NCI-H2107 (cell line): ENCODE measurements at places on chromosomes 3 and 15.

- DNase-seq, result no peak
Observed at GRCh38 chr3:105837143-105837740, 31.6 kb downstream of the CBLB start.

DNA sequence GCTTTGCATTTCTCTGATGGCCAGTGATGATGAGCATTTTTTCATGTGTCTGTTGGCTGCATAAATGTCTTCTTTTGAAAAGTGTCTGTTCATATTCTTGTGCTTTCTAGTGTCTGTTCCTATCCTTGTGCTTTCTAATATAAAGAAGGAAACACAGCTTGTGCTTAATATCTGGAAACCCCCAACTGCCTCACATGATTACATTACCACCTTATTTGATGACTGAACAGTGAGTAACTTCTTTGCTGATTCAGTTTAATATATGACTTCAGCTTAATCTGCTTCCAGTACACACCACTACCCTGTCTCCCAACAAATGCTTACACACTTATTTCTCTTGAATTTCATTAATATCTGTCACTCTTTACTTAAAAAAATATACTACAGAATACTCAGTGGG lies 835.1 kb downstream of the EDEM1 start:
- no peak for DNase-seq

DNA sequence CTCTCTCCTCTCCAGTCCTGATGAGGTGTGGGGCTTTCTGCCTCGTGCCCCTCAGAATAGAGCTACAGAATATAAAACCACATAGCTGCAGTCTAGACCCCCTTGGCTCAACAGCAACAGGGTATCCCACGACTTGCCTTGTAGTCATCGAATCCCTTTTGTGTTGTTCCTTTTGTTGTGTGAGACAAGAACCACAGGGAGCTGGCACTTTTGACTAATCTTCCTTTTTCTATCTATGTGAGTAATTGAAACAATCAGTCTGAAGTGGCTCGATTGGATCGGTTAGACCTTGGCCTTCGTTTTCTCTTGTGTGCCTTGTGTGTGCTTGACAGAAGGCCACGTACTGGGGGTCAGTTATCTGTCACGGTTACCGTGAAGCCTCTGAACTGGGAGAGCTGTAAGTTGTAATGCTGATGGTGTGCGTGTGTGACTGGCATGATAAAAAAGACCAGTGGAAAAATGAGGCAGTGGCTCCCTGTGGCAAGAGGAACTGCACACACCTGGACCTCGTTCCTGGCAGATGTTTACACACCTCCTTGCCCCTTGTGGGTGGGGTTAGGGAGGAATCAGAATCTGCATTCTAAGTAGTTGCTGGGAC lies 23.2 kb upstream of the IQCF6 start:
- DNase-seq, result no peak

- DNase-seq, result no peak
Observed at GRCh38 chr3:129028866-129029265, 27.8 kb downstream of the EFCC1 start.

DNA sequence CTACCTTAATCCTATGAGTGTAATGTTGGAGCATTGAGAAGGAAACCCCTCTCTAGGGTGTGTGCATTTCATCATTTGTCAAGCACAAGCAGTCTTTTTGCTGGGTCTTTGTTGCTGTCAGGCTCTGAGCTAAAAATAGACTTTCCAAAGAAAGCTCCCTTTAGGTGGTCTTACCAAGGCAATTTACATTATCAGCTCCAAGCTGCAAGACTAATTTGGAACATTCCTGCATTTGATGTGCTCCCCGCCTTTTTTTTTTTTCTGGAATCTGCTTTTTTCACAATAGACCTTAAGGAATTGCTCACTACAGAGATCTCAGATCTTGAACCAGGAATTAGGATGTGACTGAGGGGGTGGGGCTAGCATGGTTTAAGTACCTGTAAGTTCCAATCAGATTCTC lies 60.6 kb upstream of the STAC start:
- DNase-seq, result no peak

DNA sequence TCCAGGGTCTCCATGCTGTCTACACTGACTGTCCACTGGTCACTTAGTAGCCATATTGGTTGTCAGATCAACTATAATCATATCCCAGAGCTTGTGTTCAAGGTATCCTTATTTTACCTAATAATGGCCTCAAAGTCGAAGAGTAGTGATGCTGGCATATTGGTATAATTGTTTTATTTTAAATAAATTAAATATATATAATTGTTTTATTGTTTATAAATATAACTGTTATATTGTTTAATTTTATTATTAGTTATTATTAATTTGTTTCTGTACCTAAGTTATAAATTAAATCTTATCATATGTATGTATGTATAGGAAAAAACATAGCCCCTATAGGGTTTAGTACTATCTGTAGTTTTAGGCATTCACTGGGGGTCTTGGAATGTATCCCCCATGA lies 205.0 kb downstream of the FOXP1 start:
- no peak for DNase-seq

- DNase-seq, result no peak
Observed at GRCh38 chr3:126308394-126309125, 48.6 kb downstream of the KLF15 start.

- no peak for DNase-seq
Observed at GRCh38 chr3:134877788-134878187, 82.7 kb downstream of the EPHB1 start.

DNA sequence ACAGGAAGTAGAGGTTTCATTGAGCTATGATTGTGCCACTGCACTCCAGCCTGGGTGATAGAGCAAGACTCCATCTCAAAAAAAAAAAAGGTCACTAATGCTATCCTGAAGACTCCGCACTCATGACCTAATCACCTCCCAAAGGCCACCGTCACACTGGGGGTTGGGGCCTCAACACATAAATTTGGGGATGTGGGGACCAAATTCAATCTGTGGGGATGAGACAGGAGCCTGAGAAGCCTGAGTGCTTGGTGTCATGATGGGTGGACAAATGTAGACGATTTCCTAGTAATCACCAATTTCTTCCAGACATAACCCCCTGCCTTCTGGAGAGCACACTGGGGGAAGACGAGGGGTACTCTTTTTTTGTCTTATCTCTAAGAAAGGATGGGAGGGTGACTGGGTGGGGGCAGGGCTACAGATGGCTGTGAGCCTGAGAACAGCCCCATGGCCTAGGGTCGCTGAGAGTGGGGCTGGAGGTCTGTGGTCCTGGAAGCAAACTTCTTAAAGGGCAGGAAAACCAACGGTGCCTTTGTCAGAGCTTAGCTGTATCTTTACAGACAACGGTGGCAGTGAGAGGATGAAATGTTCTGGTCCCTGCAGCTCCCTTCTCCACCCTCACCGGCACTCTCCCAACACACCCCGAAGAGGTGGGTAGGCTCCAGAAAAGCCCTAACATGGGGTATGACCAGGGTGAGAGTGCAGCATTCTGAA lies 16.6 kb upstream of the KLF13 start:
- no peak for DNase-seq

- no peak for DNase-seq
Observed at GRCh38 chr15:26475554-26475953, 297.3 kb downstream of the GABRB3 start.

GRCh38 chr3:142618917-142619461 lies 22.8 kb downstream of the PLS1 start:
- no peak for DNase-seq

DNA sequence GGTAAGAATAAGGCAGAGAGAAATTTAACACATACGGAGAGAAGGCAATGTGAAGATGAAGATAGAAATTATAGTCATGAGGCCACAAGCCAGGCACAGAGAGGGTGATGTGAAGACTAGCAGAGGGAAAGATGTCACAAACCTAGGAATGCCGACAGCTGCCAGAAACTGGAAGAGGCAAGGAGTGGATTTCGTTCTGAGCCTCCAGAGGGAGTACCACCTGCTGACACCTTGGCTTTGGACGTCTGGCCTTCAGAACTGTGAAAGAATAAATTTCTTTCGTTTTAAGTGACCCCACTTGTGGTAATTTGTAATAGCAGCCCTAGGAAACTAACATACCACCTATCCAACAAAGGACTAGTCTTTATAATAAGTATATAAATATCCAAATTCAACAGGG lies 5.0 kb upstream of the SGO1 start:
- no peak for DNase-seq

DNA sequence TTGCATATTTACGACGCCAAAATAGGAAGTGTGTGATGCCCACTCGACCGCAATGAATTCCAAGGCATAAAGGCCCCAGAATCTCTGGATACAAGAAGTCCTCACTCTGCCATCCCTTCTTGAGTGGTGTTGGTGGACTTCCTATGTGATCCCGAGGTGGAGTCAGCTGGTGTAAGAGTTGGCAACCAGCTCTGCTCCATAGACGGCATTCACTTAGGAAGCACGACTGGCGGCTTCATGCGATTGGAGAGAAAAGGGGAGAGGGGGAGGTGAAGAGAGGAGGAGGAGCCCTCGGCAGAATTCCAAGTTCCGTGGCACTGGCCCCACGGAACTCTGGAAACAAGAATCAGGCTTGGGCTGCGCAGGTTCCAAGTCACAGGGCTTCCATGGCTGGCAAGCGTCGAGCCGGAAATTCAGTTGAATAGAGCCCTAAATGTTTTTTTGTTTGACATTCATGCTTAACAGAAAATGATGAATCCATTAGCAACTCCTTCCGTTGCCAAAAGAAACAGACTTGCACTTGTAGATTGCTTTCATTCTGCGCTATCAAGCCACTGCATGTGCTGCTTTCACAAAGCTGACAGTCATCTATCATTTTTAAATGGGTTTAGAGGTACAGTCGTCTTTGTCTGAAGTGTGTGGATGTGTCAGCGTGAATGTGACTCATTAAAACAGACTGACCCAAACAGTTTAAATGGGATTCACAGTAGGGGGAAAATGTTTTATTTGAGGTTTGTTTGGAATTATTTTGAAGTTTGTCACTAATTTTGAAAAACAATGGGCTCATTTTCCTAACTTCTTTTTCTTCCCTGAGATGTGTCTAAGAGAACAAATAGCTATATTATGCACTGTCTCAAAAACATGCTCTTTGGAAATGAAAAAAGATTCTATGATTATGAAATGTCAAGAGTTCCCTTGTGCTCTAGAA lies 428.3 kb upstream of the ATP11B start:
- DNase-seq, result peak; percentile 91

DNA sequence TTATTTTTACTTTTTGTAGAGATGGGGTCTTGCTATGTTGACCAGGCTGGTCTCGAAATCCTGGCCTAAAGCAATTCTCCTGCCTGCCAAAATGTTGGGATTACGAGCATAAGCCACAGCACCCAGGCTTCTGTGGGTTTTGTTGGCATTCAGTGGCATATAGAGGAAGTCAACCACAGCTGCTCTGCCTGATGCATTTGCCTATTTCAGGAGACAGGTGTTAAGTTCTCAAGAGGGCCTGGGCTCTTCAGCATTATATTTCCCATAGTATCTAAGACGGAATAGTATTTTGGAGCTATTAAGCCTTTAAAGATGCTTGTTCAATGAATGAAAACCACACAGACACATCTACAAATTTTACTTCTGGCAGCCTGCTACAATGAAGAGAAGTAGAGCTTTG lies 73.5 kb upstream of the CSPG5 start:
- peak; percentile 18 for DNase-seq

DNA sequence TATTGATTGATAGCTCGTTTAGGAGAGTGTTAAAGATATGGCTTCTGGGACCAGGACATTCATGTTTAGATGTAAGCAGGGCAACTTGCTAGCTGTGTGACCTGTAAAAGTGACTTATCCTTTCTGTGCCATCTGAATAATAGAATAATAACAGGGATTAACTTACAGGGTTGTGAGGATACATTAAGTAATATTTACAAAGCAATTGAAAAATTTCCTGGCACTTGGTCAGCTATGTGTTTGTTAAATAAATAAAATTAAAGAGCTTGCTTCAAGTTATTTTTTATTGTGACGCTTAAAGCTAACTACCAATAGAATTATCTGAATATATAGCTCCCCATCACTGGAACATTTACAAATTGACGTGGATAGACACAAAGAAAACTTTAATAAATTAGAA lies 287.9 kb upstream of the CDIN1 start:
- DNase-seq, result no peak

DNA sequence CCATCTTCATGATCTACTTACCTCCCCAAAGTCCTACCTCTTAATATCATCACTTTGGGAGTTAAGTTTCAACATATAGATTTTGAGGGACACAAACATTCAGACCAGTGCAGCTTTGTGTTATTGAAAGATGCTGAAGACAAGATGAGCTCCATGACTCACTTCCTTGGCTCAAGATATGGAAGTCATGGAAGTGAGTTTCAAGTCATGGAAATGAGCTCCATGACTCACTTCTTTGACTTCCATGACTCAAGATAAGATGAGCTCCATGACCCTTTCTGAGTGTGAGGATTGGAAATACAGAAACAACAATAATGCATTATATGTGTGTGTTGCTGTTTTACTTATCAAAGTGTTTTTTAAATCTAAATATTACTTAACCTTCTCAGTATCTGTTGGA lies 170.2 kb upstream of the TPRG1 start:
- no peak for DNase-seq

DNA sequence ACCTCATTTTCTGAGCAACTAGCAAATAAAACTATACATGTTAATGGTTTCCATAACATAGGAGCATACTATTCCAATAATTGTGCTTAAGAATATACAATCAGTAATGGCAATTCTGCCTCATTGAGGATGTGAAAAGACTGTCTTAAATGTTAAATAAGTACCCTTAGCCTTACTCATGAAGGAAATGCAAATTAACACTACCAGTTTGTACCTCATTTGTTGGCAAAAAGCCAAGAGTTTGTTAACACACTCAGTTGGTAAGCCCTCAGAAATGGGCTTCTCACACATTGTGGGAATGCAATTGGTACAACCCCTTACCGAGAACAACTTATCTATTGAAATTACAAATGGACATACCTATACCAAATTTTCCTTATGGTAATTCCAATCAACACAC lies 9.2 kb upstream of the STT3B start:
- no peak for DNase-seq

- DNase-seq, result no peak
Observed at GRCh38 chr3:69906351-69906966, 93.1 kb upstream of the SAMMSON start.

DNA sequence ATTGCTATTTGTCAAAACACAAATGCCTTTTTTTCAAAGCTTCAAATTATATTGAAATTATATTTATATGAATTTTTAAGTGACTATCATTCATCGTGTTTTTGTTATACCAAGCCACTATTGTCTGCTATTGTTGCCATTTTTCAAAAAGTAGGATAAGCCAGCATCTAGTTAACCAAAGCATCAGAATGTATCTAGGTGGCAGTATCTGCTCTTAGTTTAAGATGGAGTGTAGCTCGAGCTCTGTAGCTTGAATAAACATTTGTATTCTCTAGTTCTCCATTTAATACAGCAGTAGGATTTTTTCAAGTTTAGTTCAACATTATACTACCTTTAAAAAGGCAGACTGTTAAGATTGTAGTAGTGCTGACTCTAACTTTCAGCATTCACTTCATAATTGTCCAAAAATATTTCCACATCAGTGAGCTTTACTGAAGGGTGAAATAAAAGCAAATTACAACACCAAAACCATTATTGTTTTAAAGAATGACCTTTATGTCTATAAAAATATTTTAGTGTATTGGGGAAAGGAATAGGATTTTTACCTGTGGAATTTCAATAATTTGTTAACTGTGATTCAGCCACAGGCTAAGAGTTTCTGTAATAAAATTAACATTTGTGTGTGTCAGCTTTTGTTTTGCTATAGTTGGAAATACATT lies 19.6 kb upstream of the C15orf61 start:
- no peak for DNase-seq

GRCh38 chr3:46162975-46163555 lies 45.0 kb downstream of the CCR1 start:
- no peak for DNase-seq

- DNase-seq, result no peak
Observed at GRCh38 chr3:112346491-112347122, 13.7 kb downstream of the CD200 start.

GRCh38 chr3:98003306-98003969 lies 31.2 kb upstream of the RIOX2 start:
- DNase-seq, result no peak

GRCh38 chr3:188948281-188948996 lies 223.3 kb upstream of the TPRG1 start:
- DNase-seq, result no peak
